T-helper 9 cell (primary cell): ENCODE measurements at places on chromosomes 16 and 17.
A peak's percentile ranks its signal among the peaks of the same experiment; 100 is the strongest.

GRCh38 chr17:73394512-73395450 is 83.0 kb upstream of the CDC42EP4 start:
- no peak for DNase-seq

DNA sequence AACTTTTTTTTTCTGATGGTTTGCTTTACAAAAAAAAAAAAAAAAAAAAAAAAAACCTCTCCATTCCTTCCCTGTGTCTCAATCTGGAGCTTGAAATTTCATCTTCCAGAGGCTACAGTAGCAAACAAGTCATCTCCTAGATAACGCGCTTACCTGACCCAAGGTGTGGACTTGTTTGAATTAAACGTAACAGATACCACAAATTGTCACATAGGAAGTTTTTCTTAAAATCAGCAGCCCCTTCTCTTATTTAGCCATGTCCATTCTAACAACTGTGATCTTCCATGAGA is 2.0 kb downstream of the STAT5B start:
- no peak for DNase-seq

GRCh38 chr16:3063625-3064386 is 1.6 kb upstream of the IL32 start:
- no peak for DNase-seq

DNA sequence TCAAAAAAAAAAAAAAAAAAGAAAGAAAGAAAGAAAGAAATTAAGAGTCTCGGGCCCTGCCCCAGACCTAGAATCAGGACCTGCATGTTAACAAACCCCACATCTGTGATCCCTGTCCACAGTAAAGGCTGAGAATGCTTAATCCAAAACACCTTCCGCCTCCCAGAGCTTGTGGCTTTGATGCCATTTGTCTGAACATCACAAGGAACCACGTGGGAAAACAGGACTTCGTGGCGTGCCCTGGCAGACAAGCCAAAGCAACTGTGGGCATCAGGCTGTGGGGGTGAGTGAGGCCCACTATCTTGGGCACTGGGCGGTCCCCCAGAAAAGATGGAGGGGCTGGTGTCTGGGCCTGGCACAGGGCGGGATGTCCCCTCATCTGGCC is 173.4 kb upstream of the CIBAR2 start:
- DNase-seq = no peak

- DNase-seq = no peak
These were observed 6.1 kb upstream of the PHF12 start for GRCh38 chr17:28957277-28957991.

DNA sequence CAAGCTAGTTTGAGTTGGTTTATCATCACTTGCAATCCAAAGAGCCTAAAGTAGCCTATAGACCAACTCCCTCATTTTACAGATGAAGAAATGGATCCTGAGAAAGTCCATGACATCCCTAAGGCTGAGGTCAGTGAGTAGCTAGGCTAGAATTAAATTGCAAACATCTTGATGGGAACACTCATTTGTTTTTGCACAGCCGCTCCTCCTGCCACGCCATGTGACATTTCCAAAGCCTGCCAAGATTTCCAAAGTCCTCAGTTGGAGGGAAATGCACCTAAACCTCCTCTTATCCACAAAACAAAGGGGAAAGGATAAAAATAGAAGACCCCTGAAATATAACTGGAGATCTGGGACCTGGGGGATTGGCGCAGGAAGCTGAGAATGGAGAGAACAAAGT is 15.0 kb downstream of the TMEM92 start:
- DNase-seq = no peak

GRCh38 chr17:77852731-77853130 is 105.8 kb upstream of the TNRC6C start:
- no peak for DNase-seq

DNA sequence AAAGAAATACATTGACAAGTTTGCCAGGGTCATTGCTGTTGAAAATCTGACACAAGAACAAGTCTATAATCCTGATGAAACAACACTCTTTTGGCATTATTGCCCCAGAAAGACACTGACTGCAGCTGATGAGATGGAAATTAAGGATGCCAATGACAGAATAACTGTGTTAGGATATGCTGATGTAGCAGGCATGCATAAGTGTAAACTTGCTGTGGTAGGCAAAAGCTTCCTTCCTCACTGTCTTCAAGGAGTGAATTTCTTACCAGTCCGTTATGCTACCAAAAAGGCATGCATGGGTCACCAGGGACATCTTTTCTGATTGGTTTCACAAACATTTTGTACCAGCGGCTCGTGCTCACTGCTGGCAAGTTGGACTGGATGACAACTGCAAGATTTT is 10.5 kb downstream of the GDPD1 start:
- DNase-seq = no peak

DNA sequence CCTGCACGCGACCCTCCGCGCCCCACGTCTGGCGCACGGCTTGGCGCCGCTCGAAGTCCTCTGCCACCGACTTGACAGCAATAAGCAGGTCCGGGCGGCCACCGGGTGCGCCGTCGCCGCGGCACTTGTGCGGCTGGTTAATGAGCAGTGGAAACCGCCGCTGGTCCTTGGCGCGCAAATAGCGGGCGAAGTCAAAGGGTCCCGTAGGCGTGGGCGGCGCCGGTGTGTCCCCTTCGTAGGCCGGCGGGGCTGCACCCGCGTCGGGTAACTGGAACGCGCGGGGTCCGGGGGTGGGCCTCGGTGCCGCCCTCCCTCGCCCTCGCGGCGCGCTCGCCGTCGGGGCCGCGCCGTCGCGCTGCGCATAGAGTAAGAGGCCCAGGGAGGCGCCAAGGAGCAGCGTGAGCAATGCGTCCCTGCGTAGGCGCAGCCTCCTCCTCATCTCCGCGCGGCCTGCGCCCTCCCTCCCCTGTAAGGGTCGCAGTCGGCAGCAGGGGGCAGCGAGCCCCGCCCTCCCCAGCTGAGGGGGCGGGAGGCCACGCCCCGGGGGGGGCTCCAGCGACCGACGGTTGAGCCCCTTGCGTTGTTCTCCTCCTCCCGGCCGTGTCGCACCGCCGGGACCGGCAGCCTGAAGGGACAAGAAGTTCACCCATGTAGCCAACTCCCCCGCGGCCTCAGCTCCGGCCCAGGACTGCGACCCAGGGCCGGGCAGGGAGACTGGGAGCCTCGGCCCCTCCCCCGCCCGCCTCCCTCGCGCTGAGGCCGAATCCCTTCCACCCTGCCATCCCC is 558 bp downstream of the B3GNT9 start:
- no peak for DNase-seq

DNA sequence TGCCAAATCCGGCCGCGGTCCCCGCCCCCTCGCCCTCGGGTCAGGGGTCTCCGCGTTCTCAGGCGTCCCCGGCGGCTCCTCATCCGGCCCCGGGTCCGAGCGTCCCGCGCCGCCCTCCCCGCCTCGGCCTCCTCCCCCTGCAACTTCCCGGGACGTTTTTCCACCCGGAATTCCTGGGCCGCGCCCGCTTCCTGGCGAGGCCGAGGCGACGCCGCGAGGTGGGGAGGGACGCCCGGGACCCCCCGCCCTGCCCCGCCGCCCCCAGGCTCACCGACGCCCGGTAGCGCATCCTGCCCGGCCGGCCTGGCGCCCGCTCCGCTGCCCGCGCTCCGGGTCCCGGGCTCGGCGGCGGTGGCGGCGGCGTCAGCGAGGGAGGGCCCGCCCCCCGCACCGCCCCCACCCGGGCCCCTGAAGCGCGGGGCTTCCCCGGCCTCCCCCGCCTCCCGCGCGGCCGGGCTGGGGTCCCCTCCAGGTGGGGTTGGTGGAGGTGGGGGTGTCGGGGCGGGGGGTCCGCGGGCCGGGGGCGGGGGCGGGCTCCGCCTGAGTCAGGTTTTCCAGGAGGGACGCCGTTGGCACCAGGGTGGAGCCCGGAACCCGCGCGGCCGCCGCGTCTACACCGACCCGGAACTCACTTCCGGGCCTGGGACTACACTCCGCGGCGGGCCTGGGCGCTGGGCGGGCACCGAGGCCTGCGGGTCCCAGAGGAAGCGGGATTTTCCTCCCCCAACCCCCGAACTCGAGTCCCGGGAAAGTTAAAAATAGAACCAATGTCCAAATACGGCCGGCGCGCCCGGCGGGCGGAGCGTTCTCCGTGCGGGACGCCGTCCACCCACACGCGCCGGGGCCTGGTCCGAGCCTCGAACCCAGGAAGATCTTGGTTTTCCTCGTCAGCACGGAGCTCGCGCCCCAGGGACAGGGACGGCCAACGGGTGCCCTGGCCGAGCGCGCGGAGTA is 6.8 kb downstream of the MYO1C start:
- DNase-seq = peak; percentile 65

DNA sequence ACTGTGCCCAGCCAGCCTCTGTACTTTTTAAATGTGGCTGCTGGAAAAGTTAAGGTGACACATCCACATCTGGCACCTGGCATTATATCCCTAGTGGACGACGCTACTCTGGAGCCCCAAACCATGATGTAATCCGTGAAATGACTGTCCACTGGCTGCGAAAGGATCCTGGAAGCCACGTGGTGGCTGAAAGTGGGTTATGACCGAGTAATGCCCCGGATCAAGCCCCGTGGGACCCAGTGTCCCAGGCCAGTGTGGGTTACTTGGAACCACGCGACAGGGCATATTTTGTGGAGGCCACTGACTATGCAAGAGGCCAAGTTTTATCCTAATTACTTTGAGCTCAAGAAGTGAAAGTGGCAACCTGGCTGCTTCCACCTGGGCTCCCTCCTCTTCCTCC is 79.6 kb downstream of the PGS1 start:
- DNase-seq = no peak
